ENCODE measurements at places on chromosomes 3 and 15.

GRCh38 chr15:78012643-78013077, 64.9 kb downstream of the TBC1D2B start:
- DNase-seq, result no peak

GRCh38 chr3:113890256-113890900, 51.8 kb downstream of the GRAMD1C start:
- DNase-seq, result no peak

DNA sequence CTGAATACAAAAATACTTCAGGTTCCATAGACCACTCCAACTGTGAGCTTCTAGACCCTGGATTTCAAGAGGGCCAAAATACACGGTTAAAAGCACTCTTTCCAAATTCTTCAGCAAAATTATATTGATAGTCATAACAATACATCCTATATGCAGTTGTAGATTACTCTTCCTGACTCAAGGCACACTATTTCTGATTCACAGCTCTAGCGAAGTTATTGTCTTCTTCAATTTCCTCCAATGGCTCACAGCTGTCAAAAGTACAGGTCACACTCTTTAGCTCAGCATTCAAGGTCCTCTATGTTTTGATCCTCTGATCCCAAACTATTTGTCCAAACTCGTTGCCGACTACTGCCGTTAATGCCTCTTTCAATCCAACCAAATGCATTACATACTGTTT, 13.5 kb upstream of the CCDC80 start:
- DNase-seq, result no peak

DNA sequence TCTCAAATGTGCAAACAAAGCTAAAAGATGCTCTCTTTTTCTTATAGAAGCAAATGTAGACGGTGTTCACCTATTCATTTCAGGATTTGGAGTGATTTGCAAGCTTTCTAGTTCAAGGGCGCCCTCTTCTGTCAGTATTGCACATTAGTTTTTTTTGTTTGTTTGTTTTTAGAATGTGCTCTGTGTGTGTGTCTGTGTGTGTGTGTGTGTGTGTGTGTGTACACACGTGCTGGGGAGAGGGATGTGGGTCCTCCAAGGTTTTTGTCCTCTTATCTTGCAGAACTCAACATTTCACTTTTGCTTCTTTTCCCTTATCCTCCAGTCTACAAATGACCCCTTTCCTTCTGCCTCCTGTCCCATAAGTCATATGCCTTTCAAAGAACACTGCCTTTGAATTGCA, 23.5 kb downstream of the DNAH1 start:
- DNase-seq, result peak; percentile 24

GRCh38 chr15:55632434-55632833, 44.3 kb upstream of the PYGO1 start:
- DNase-seq, result no peak

- no peak for DNase-seq
These were observed 13.8 kb upstream of the PLD1 start for GRCh38 chr3:171824116-171824515.

DNA sequence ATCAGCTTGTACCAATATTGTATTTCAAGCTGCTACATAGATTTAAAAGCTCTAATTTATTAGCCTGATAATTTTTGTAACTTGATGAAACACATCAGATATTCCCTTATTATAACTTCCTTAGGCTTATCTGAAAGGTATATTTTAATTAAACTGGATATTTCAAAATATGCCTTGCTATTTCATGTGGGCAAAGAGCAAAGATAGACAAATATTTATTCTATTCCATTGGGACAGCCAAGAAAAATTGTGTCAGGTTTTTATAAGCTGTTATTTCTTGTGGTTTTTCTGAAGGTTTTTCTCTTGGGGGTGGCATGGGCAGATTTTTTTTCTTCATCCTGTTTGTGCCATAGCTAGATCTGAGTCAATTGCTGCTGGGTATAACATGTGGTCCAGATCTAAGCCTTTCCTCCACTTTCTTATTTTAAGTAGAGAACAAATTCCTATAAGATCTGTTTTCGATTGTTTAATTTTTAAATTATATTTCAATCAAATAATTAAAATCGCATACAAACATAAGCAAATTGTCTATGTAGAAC, 249.5 kb downstream of the NAALADL2 start:
- no peak for DNase-seq

GRCh38 chr15:75209289-75209676, 7.6 kb downstream of the C15orf39 start:
- DNase-seq, result no peak

- no peak for DNase-seq
These were observed 555.5 kb upstream of the CFAP20DC start for GRCh38 chr3:59605318-59605717.

- DNase-seq, result no peak
These were observed 22.9 kb downstream of the CHDH start for GRCh38 chr3:53823026-53823955.

All from T-cell (primary cell).